ENCODE measurements at places on chromosomes 5 and 9.

DNA sequence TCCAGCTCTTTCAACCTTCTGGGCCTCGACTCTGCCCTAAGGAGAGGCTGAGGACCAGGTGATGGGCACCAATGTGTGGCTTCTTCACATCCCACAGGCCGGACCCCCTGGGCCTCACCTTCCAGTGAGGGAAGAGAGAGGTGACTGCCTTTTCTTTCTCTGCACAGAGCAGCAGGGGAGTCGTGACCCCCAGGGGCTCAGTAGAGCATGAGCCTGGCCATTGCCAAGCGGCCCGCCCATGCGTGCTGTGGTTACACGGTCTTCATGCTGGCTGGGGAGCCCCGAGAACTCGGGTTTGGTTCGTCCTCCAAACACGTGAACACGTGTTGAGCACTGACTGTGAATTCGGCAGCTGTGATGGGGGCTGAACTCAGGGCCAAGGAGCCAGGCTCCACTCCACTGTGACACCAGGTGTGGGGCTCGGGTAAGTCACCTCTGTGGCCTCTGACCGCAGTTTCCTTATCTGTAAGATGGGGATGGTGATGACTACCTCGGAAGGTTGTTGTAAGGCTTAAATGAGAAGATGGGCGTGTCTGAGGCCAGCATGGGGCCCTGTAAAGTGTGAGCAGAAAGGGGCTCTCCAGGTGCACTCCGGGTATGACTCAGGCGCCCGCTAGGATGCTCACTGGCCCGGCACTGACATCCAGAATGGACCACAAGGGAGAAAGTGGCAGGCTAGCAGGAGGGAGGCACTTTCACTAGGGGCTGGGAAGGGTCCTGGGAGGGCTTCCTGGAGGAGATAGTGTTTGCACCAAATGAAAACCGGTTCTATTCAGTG lies 13.4 kb upstream of the GRHPR start:
- DNase-seq, result peak; percentile 96

GRCh38 chr5:94375801-94376200 lies 242.6 kb downstream of the KIAA0825 start:
- DNase-seq, result no peak

- DNase-seq, result no peak
These were observed 65.3 kb downstream of the CDH12 start for GRCh38 chr5:22787807-22788206.

- peak; percentile 77 for DNase-seq
These were observed 41.8 kb upstream of the KDM4C start for GRCh38 chr9:6715755-6716643.

- peak; percentile 32 for DNase-seq
These were observed 145.7 kb upstream of the DAB2 start for GRCh38 chr5:39570403-39571027.

GRCh38 chr9:106890608-106891007 lies 27.6 kb downstream of the ZNF462 start:
- no peak for DNase-seq

- no peak for DNase-seq
These were observed 20.9 kb downstream of the RFK start for GRCh38 chr9:76373173-76373783.

DNA sequence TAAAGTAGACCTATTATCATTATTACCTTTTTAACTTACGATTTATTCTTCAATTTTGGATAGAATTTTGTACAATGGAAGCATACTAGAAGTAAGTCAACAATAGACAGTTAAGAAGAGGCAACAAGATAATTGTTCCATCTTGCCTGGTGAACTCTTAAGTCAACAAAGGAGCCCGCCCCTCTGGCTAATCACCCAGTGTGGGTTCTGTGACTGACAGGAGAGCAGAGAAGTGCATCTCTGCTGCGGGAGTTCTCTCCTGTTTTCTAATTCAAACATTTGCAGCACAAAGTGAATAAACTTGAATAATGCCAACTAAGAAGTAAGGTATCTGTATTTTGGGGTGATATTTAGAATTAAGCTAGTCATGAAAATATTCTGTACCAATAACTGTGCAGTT lies 6.7 kb upstream of the ISL1 start:
- no peak for DNase-seq

- no peak for DNase-seq
These were observed 2.8 kb downstream of the LRRC14B start for GRCh38 chr5:194102-194501.

GRCh38 chr5:67090593-67090992 lies 106.0 kb downstream of the CD180 start:
- peak; percentile 43 for DNase-seq

- DNase-seq, result no peak
These were observed 105.2 kb downstream of the CDK5RAP2 start for GRCh38 chr9:120474591-120475243.

DNA sequence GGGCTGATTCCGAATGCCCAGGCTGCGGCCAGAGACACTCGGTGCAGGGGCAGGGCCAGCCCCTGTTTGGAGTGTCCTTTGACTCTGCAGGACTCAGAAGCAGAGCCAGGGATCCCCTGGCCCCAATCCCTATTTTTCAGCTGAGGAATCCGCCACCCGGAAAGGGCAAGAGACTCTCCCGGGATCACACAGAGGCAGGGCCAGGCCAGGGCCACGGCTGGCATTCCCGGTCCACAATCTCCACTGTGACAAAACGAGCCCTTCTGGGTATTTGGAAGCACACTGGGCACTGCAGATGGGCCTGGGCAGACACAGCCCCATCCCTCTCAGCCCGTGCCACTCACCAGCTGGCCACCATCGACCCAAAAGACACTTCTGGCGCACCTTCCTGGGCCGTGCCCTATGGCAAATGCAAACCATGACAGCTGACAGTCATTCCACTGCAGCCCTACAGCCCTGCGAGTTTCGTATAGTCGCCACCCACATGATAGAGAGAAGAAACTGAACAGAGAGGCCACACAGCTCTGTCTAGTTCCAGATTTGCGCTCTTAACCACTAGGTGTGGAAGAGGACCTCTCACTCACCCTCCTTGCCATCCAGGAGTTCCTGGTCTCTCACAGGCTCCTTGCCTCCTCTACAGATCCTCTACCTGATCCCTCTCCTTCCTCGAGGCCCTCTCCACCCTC lies 13.3 kb downstream of the NR5A1 start:
- no peak for DNase-seq

- DNase-seq, result no peak
These were observed 133.7 kb upstream of the NFIL3 start for GRCh38 chr9:91557327-91557726.

DNA sequence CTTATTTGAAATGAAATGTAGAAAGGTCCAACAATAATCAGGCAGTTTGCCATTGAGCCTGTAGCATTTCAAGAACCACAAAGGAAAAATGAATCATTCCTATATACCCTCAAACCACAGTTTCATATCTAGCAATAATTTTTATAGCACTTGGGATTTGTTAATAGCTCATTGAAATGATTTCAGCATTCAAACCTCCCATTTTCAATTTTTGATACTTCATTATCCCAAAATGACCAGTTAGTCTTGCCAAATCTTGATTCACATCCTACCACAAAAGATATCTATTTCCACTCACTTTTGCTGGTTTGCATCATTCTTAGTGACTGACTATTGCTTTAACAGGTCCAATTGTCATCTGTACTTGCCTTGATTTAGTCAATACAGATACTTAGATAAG lies 790.1 kb downstream of the TLE1 start:
- DNase-seq, result no peak

- DNase-seq, result no peak
These were observed 4.2 kb downstream of the MEGF10 start for GRCh38 chr5:127294829-127295228.

GRCh38 chr9:107170801-107171200 lies 112.3 kb upstream of the RAD23B start:
- DNase-seq, result peak; percentile 17

DNA sequence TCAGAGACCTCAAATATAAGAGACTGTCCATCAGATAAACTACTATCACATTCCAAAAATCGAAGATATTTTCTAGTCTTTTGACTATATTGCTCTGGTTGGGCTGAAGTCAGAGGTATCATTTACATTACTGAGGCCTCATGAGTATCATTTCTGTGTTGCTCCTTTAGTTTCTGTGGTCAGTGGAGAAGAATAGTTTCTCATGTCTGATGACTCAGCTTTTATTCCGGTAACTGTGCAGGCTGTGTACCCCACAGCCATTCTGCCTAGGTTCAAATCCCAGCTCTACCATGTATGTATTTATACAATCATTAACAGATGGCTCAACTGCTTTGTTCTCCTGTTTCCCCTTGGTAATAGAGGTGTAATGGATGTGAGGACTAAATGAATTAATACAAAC lies 179.3 kb downstream of the ALDH1A1 start:
- DNase-seq, result peak; percentile 8

GRCh38 chr5:123805300-123805699 lies 293.3 kb downstream of the CSNK1G3 start:
- DNase-seq, result no peak

DNA sequence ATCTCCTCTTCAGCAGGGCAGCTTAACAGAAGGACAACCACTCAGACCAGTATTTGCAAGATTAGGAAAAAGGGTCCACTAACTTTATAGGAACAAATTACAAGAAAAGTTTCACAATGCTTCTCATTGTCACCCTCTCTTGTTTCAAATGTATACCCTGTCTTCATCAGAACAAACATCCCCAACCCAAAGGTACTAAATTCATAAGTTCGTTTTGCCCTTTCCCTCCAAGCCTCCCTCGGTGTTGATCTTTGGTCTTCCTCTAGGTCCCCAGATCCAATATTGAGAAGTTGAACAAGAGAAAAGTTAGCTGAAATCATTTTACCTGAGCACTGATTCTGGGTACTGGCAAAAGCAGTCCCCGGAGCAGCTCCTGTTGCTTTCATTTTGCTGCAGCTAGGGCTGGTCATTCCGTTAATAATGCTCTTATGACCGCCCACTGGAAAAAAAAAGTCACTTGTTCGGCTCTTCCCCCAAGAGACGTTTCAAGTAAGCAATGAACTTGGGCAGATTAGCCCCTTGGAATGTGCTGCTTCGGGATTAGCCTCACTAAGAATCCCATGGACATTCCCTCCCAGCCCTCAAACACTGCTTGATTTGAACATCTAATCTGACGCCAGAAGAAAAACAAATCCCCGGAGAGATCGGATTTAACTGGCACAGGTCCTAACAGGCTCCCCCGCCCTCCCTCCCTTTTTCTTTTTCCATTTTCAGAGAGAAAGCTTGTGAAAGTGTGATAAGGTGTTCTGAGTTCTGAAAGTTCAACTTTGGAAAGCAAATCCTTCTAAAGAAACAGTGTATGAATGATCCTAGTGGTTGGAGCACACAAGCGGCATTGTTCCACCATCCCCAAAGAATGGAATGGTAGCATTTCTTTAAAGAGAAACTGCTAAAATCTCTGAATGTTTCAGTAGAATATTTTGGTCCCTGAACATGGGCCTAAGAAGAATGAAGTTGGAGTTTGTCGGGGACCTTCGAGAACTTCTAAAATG lies 252.5 kb downstream of the TRPM3 start:
- no peak for DNase-seq

- DNase-seq, result no peak
These were observed 253.3 kb downstream of the PRR16 start for GRCh38 chr5:120717381-120717780.

DNA sequence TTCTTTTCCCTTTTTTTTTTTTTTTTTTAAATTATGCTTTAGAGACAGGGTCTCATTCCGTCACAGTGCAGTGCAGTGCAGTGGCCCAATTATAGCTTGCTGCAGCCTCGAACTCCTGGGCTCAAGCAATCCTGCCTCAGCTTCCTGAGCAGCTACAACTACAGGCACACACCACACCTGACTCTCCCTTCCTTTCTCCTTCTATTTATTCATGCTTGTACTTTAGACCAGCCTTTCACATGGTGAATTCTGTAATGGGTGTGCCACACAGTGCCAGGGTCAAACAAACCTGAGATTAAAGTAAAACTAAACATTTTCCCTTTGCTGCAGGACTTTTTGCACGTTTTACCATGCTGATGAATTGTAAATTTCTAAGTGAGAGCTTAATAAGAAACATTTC lies 8.0 kb downstream of the SH3RF2 start:
- DNase-seq, result no peak

- no peak for DNase-seq
These were observed 146.3 kb downstream of the SNX18 start for GRCh38 chr5:54663866-54664265.

DNA sequence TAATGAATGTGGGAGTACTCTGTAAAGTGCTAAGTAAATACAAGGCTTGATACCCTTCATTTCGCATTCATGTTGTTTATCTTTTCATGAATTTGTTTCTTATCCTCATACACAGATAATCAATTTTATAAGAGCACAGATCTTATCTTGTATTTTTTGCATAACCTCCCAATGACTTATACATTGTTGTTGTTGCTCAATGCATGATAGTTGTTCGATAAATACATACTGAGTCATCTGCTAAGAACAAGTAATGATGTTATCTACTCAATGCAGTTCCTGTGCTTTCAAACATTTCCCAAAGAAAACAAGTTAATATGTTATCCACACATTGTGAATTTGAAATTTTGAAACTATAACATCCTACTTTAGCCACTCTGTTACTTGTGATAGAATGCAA lies 60.7 kb downstream of the TAF11L14 start:
- no peak for DNase-seq

GRCh38 chr9:107285286-107285685 lies 2.2 kb downstream of the RAD23B start:
- DNase-seq, result no peak

- DNase-seq, result no peak
These were observed 17.1 kb upstream of the NOTCH1 start for GRCh38 chr9:136562746-136563495.

GRCh38 chr5:1508659-1509290 lies 15.0 kb downstream of the LPCAT1 start:
- DNase-seq, result no peak
